ENCODE measurements at places on chromosomes 12 and 14.
A peak's percentile ranks its signal among the peaks of the same experiment; 100 is the strongest.

- peak; percentile 55 for DNase-seq
Observed at GRCh38 chr12:124174451-124175348, 120.2 kb upstream of the RFLNA start.

DNA sequence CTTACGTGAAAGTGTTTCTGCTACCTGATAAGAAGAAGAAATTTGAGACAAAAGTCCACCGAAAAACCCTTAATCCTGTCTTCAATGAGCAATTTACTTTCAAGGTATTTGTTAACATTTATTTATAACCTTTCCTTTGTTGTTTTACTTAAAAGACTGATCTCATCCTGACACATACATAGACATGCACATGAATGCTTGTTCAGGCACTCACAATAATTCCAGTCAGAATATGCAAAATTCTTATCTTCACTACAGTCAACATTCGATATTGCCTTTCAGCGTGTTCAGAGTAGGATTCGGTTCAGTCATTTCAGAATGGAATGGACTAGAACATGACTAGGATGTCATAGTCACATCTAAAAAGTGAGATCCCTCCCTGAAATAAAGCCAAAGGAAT is 394.6 kb downstream of the PAWR start:
- DNase-seq: no peak

- no peak for DNase-seq
Observed at GRCh38 chr14:61381553-61381952, 60.2 kb downstream of the PRKCH start.

DNA sequence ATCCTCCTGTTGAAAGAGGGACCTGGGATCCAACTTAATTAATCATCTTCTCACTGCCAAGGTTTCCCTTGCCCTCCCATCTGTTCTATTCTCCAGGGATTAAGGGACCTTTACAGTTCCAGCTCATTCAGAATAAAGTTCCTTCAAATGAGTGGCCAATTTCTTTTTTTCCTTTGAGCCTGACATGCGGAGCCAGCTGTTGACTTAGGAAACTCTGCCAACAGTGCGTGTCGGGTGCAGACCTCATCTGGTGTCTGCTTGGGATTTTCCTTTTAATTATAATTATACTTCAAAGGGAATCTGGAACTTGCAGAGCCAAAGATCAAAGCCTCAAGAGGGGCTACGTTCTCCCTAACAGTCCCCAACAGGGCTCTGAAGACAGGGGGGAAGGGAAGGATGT is 64.8 kb downstream of the CCDC60 start:
- DNase-seq: no peak

GRCh38 chr12:49804821-49805220 is 23.4 kb downstream of the NCKAP5L start:
- DNase-seq: no peak

- no peak for DNase-seq
Observed at GRCh38 chr12:115129727-115130126, 445.8 kb upstream of the TBX3 start.

- DNase-seq: no peak
Observed at GRCh38 chr12:75103822-75104221, 105.8 kb downstream of the KCNC2 start.

- no peak for DNase-seq
Observed at GRCh38 chr14:70018230-70018629, 139.0 kb downstream of the SMOC1 start.

DNA sequence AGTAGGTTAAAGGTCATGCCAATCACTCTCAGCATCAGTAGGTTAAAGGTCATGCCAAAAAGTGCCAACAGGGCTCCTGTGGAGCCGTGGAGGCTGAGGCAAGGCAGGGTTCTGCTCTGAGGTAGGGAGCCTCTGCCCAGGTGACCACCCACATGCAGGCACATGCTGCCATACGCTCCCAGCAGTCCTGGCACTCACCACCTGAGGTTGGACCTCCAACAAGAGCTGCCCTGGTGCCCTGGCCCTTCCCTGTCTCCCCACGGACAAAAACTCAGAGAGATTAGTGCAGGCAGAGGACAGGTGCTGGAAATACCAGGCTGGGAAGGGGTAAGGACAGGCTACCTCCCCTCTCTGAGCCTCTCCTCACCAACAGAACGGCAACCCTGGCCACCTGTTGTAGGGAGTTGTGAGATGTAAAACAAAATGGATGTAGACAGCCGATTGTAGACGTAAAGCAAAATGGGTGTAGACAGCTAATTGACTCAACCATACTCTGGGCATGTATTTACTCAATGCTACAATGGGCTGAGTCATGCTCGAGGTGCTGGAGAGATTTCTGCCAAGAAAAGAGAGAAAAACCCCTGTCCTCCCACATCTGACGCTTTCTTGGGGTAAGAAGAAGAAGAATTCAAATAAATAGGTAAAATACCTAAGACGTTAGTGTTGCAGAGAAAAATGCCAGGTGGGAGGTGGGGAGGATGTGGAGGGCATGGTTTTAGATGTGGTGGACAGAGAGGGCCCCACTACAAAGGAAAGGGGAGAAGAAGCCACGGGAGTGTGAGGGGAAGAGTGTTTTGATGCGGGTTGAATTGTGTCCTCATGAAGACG is 32.4 kb downstream of the LTBP2 start:
- DNase-seq: peak; percentile 82

DNA sequence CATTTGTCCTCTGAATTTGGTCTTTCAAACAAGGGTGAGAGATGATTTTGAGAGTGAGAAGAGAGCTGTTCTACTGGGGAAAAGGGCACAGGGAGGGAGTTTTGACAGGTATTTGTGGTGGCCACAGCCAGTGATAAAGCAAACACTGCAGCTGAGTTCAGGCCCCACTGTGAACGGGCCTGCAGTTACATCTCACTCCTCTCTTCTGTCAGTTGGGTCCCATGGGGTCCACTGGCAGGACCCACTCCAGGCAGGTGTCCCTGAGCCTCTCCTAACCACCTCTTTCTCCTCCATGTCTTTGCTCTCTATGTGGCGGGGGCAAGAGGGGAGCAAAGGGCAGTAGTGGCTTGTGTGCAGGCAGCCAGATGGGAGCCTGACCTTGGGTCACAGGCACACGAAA is 294.8 kb downstream of the APAF1 start:
- DNase-seq: no peak

GRCh38 chr14:50311337-50311971 is 575 bp downstream of the L2HGDH start:
- DNase-seq: no peak

GRCh38 chr12:53593707-53594106 is 32.5 kb downstream of the ATF7 start:
- DNase-seq: no peak

- no peak for DNase-seq
Observed at GRCh38 chr12:51389302-51389999, 1.8 kb downstream of the GALNT6 start.

GRCh38 chr14:100333827-100334226 is 10.7 kb downstream of the SLC25A47 start:
- DNase-seq: no peak

DNA sequence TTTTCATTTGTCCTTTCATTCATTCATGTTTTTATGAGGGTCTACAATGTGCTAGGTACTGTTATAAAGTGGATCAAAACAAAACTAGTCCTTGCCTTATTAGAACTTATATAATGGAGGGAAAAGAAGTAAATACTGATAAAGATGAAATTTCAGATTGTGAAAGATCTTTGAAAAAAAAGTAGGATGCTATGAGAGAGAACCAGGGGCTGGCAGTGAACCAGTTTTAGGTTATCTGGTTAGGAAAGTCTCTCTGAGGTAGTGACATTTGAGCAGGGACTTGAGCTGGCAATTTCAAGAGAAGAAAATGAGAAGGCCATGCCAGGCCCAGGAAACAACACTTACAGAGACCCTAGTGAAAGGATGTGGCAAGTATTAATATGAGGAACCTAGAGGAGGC is 57.3 kb upstream of the E2F7 start:
- no peak for DNase-seq

GRCh38 chr12:126483145-126484068 is 1418.2 kb downstream of the AACS start:
- peak; percentile 41 for DNase-seq

DNA sequence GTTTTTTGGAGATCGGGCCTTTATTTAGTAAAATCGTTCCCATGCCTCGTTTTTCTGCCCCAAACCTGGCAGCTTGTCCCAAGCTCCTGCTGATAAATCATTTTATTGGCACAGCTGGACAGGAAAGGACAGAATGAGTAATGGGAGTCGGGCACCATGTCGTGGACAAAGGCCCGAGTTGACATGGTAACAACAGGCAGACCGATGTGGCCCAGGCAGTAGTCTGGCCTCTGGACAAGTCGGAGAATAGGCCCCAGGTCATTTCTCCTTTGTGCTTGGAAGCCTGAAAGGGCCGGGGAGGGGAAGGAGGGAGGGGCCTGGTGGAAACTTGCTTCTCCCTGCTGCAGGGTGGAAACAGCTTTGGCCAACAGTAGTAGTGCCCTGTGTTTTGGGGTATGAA is 234.9 kb downstream of the SUDS3 start:
- DNase-seq: no peak

DNA sequence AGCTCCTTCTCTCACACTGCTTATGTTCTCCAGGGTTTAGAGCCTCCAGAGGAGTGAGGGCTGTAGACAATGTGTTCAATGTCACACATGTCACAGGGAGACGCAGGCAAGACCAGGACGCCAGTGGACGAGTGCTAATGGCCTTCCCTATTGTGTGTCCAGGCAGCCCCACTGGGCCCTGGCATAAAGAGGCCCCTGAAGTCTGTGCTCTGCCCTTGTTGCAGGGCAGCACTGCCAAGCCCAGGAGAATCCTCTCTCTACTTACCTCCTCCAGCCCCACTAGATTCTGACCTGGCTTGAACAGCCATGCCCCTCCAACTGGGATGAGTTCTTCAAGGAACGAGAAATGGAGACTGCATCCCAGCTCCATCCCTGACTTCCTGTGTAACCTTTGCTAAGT is 24.8 kb upstream of the TMEM106C start:
- no peak for DNase-seq

DNA sequence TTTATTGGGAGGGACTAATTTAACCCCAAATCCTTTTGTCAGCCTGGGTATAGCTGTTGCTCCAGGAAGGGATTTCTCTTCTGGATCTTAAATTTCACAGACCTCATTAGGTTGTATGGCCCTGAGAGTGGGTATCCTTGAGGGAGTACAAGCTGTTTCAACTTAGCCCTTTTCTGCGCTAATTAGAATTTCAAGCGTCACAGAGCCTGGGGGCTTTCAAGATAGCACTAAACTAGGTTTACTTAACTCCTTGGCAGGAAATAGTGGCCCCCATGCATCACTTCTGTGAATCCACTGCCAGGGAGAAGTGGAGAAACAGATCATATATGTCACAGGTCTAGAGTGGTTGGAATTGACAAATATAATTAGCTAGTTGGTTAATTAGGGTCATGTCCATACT is 5.9 kb upstream of the PDE1B start:
- DNase-seq: no peak

- DNase-seq: no peak
Observed at GRCh38 chr14:79965896-79966295, 245.4 kb downstream of the DIO2 start.

DNA sequence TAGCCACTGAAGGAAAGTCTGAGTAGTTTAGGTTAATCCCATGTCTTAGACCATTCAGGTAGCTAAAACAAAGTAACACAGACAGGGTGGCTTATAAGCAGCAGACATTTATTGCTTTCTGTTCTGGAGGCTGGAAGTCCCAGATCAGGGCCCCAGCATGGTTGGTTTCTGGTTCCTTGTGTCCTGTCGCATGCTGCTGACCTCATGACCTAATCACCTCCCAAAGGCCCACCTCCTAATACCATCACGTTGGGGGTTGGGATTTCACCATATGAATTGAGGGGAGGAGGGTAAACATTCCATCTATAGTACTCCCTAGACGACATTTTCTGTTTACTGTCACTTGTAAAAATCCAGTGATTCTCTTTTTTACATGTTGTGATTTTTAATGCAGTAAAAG is 148.6 kb downstream of the FBXL14 start:
- no peak for DNase-seq

DNA sequence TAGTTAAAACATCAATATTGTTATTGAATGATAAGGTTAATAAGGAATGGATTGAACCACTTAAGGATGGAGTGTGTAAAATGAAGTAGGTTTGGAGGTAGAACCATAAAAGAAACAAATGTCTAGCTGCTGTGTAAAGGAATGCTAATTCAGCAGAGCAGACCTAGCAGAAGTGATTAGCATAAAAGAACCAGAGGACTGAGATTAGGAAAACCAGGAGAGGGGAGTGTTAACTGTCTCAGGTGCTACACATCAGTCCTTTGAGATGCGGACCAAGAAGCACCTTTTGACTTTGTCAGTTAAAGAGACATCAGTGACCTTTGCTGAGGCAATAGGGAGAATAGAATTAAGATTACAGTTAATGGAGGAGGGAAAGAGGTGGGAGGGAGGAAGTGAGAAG is 84.5 kb downstream of the PLEKHA5 start:
- no peak for DNase-seq

- DNase-seq: peak; percentile 95
Observed at GRCh38 chr12:111409780-111410430, 4.2 kb downstream of the SH2B3 start.

GRCh38 chr14:24840204-24840893 is 206.4 kb upstream of the GZMB start:
- no peak for DNase-seq

DNA sequence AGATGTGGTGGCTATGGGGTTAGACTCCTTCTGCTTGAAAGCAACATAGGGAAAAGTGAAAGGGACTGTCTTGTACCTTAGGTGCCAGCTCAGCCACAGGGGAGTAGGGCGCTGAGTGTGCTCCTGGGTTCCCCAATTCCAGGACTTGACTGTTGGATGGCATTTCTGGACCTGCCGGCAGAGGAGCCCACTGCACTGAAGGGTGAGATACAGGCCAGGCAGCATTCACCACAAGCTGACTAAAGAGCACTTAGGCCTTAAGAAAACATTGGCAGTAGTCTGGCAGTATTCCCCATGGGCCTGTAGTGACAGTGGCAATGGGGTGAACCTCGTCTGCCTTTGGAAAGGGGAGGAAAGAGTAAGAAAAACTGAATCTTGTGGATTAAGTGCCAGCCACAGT is 67.1 kb upstream of the TMTC2 start:
- DNase-seq: no peak

DNA sequence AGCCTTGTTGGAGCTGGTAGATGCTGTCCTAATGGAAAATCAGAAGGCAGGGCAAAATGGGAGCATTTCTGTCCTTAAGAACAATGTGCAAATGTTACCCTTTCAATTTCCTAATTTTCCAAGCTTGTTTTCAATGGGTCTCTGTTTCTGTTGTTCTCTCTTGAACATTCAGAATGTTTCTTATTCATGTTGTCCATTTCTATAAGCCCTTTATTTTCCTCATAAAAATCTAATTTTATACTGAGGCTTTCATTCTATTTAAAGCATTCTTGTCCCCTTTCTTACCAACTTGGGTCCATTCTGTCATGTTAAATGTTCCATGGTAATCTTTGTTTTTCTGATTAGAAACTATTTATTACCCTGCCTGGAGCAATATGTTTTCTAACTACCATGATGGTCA is 125.0 kb downstream of the PRIMA1 start:
- DNase-seq: no peak

DNA sequence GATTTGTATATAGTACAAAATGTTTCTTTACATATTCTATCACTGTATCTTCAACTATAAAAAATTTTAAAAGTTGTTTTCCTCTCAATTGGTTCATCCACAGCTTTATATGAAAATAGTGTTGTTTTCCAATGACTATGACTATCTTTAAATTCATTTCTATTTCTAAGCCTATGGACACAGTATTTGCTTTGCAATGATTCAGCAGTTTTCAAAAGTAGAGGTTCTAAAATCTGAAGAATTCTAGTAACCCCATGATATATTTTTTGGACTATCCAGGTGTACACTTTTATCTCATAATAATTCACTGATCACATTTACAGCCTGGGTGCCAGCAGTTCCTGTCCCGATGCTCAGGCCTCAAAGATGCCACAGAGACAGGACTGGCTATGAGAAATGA is 118.4 kb upstream of the PTPRR start:
- no peak for DNase-seq

- no peak for DNase-seq
Observed at GRCh38 chr12:79019672-79020071, 155.1 kb downstream of the SYT1 start.

Data from A172 (cell line).